ENCODE measurements at places on chromosomes 12 and 14.

DNA sequence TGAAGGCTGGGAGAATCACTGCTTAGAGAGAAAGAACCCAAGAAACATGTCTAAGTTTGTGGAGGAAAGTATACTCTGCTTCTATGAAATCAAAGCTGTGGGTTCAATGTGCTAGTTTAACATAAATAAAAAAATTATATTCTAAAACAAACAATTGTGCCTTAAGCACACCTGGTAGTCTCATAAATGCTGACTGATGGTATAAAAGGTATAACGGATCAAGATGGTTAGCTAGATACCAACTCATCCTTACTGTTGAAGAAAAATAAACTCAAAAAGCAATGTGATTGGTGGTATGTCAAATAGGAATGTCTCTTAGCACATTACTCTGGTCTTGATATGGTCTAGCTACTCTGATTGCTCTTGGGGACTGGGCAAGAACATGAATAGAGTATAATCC, 117.8 kb downstream of the SLC41A2 start:
- no peak overlapping the region for H3K27ac ChIP-seq
- ATAC-seq, result no peak
- no peaks in the 10 kb centered on the region for H3K4me1 ChIP-seq
- no peaks in the 10 kb centered on the region for H3K36me3 ChIP-seq

- H3K36me3 ChIP-seq, result no peaks in the 10 kb centered on the region
- ATAC-seq, result no peak
- H3K27ac ChIP-seq, result no peak overlapping the region
- H3K27me3 ChIP-seq, result peaks cover 67% of the 10 kb centered on the region
- no peaks in the 10 kb centered on the region for H3K4me1 ChIP-seq
These were observed 421.7 kb downstream of the VRK1 start for GRCh38 chr14:97218691-97219430.

GRCh38 chr12:19234171-19234704, 104.7 kb downstream of the PLEKHA5 start:
- H3K36me3 ChIP-seq, result peaks cover 8% of the 10 kb centered on the region
- H3K27me3 ChIP-seq, result no peaks in the 10 kb centered on the region
- no peak overlapping the region for H3K4me3 ChIP-seq
- H3K4me1 ChIP-seq, result peaks cover 67% of the 10 kb centered on the region
- H3K27ac ChIP-seq, result peak overlapping the region; percentile 69

- no peaks in the 10 kb centered on the region for H3K27me3 ChIP-seq
- H3K27ac ChIP-seq, result no peak overlapping the region
- no peak overlapping the region for H3K4me3 ChIP-seq
- ATAC-seq, result no peak
These were observed 17.8 kb downstream of the POMT2 start for GRCh38 chr14:77302926-77303325.

DNA sequence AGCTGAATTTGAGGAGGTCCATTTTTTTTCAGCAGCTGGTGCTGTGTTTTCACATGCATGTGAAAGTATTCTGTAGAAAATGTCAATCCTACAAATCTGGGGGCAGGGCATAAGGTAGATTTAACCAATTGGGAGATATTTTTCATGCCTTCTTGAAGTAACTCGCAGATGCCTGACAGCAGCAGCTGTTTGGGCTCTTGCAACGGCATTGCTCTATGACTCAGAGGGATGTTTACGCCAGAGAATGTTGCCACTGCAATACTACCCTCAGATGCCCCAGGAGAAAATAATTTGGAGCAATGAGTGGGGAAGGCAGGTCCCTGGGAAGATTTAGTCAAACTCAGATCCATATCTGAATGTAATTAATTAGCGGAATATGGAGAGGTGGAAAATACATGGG, 42.5 kb upstream of the MYBPC1 start:
- H3K27ac ChIP-seq, result no peak overlapping the region
- H3K36me3 ChIP-seq, result no peaks in the 10 kb centered on the region
- no peaks in the 10 kb centered on the region for H3K4me1 ChIP-seq
- no peaks in the 10 kb centered on the region for H3K27me3 ChIP-seq
- no peak overlapping the region for H3K4me3 ChIP-seq

DNA sequence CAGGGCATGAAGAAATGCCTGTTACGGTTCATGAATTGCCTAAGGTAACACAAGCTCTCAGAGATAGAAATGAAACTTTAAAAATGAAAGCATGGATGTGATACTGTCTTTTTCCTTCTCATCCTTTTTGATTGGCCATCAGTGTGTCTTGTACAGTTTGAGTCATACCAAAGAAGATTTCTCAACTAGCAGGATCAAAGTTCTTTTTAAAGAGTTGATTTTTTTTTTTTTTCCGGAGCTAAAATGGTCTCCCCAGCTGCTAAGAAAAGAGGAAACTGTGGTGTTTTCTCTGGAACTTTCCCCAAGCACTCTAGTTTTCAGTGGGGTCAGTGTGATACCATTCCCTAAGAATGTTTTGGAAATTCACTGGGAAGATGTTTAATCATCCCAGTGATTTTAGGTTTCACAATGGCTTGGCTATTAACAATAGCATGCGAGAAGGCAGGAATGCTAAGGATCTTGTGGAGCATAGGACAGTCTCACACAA, 105.0 kb downstream of the ETNK1 start:
- no peak overlapping the region for H3K4me3 ChIP-seq
- H3K4me1 ChIP-seq, result peaks cover 27% of the 10 kb centered on the region
- peak overlapping the region; percentile 71 for H3K27ac ChIP-seq
- ATAC-seq, result peak; percentile 84
- no peaks in the 10 kb centered on the region for H3K27me3 ChIP-seq

DNA sequence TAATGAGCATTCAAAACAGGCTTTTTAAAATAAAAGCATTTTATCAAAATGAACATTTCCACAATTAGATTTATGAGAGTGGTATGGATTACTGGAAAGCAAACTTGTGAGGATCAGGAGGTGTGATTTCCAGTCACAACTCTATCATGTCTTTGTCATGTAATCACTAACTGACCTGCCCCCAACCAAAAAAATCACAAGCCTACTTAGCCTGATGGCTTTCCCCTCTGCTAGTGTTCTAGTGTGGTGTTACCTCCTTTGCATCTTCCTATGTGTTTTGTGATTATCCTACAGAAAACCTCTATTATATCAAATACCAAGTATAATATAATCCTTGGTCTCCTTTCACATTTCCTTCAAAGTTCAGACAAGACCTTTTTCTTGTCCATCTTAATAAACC, 168.6 kb downstream of the NOVA1 start:
- H3K4me1 ChIP-seq, result no peaks in the 10 kb centered on the region
- no peaks in the 10 kb centered on the region for H3K27me3 ChIP-seq
- no peaks in the 10 kb centered on the region for H3K36me3 ChIP-seq
- H3K27ac ChIP-seq, result no peak overlapping the region

DNA sequence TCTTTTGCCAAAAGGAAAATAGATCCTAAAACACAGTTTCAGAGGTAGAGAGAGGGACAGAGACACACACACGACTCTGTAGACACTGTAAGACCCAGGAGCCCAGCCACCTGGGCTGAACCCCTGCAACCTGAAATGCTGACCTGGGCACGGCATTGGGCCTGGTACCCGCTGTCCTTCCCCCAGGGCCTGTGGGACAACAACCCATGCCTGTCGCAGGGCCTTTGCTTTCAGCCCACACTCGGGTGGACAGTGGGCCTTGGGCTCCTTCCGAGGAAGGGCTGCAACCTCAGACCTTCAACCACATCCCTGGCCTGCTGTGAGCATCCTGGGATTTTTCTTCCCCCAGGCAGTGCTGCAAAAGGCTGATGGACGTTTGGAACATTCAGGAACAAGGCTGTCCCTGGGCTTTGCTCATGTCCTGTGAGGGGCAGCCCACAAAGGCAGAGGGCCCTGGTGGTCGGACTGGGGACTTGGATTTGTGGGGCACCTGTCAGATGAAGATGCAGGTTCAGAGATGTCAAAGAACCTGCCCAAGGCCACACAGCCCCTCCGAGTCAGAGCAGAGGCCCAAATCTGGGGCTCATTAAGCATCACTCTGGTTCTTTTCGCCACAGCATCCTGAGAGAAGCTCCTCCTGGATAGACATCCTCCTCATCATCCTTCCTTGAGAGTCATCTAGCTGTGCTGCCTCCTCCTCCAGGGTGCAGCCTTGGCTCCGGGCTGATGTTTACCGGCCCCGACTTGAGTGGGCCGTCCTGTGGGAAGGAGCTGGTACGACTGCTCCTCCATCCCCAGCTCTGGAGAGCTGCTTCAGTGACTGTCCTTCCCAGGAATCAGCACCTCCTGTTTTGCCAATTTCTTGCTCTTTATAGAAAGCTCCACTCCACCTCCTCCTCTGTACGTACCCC, 32.7 kb downstream of the CCDC92 start:
- H3K27me3 ChIP-seq, result no peaks in the 10 kb centered on the region
- H3K36me3 ChIP-seq, result peaks cover 100% of the 10 kb centered on the region
- no peak overlapping the region for H3K27ac ChIP-seq
- no peaks in the 10 kb centered on the region for H3K4me1 ChIP-seq
- no peak for ATAC-seq

GRCh38 chr14:22549981-22550673, 38.9 kb downstream of the DAD1 start:
- peaks cover 16% of the 10 kb centered on the region for H3K4me1 ChIP-seq
- no peak for ATAC-seq
- H3K4me3 ChIP-seq, result no peak overlapping the region
- H3K27ac ChIP-seq, result no peak overlapping the region
- no peaks in the 10 kb centered on the region for H3K27me3 ChIP-seq

- ATAC-seq, result peak; percentile 88
- no peaks in the 10 kb centered on the region for H3K27me3 ChIP-seq
- peak within 1 kb of the TSS; percentile 86 for H3K27ac ChIP-seq
- peak within 1 kb of the TSS; percentile 64 for H3K4me3 ChIP-seq
These were observed at the start of gene TPI1 for GRCh38 chr12:6867413-6868210. Gene TPI1, plus strand, starts transcription at chr12:6867531. Its CDS starts 36 bp downstream, at chr12:6867567.

DNA sequence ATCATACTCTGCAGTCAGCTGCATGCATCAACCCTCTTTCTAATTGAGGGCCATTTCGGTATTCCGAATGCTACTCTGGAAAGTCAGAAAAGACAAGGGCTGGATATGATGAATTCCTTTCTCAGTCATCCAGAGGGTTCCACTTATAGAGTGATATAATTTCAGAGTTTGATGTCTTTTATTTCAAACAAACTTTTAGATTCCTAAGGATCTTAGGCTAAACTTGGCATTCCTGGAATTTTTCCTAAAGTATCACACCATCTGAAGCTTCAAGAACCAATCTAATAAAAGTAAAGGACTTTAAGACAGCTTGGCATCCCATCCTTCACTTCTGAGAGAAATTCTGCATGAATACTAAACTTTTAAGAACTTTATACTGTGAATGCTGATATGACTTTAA, 69.3 kb upstream of the KCNJ8 start:
- no peaks in the 10 kb centered on the region for H3K36me3 ChIP-seq
- H3K4me1 ChIP-seq, result no peaks in the 10 kb centered on the region
- no peak for ATAC-seq
- H3K27me3 ChIP-seq, result no peaks in the 10 kb centered on the region
- no peak overlapping the region for H3K27ac ChIP-seq
- no peak overlapping the region for H3K4me3 ChIP-seq

DNA sequence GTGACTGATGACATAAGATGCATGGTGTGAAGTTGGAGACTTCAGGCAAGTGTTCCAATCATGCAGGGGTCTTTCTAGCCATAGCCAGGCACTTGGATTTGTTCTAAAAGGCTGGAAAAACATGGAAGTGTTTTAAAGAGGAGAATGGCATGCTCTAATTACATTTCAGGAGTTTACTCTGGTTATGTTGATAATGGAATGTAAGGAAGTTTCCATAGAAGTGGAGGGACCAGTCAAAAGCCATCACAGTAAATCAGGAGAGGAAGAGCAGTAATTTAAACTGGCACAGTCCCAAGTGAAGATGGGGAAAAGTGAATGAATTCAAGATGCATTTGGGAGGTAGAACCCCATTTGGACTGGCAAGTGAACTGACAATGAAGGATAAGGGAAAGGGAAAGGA, 13.9 kb upstream of the FRS2 start:
- no peaks in the 10 kb centered on the region for H3K27me3 ChIP-seq
- no peak overlapping the region for H3K4me3 ChIP-seq
- no peak overlapping the region for H3K27ac ChIP-seq
- no peaks in the 10 kb centered on the region for H3K4me1 ChIP-seq

DNA sequence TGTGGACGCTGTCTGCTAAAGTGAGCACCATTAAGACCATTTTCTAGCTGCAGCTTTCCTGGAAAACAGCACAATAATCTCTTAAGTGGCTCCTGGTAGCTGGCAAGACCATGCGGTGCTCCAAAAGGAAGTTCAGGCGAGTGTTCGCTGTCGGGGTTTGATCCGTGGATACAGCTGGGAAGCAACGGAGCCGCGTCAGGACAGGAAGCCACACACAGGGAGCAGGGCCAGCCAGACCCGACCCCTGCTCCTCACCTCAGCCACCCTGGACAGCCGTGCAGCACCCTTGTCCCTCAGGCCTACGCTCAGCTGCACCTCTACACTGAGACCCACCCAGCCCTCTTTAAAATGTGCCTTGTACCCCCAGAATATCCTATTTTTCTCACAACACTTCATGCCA, 19.4 kb downstream of the ZFYVE21 start:
- peaks cover 28% of the 10 kb centered on the region for H3K4me1 ChIP-seq
- peak overlapping the region; percentile 96 for H3K27ac ChIP-seq
- ATAC-seq, result no peak
- no peaks in the 10 kb centered on the region for H3K36me3 ChIP-seq
- no peaks in the 10 kb centered on the region for H3K27me3 ChIP-seq

DNA sequence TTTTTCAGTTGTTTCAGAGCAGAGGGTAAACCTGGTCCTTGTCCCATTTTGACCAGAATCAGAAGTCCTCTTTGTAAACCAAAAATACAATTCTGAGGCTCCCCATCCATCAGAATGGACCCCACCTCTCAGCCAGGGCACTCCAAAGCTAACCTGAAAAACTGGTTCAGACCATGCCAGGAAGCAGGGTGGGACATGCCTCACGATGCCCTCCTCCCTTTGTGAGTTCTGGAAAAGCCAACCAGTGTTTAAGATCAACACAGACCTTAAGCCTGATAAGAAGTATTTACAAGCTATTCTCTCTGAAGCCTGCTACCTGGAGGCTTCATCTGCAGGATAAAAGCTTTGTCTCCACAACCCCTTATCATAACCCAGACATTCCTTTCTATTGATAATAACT, 35.4 kb downstream of the TNFAIP2 start:
- H3K4me1 ChIP-seq, result peaks cover 9% of the 10 kb centered on the region
- H3K27ac ChIP-seq, result no peak overlapping the region
- no peak overlapping the region for H3K4me3 ChIP-seq
- no peak for ATAC-seq
- H3K36me3 ChIP-seq, result no peaks in the 10 kb centered on the region
